ENCODE measurements at places on chromosomes 12 and 14. TPM values are rescaled to one million over a fixed set of nuclear protein-coding genes. Genes with fewer than 3 reads are reported as not detected.

The VASH1 gene
- total RNA-seq: 5.8 TPM

The GPR68 gene
- total RNA-seq: 0.33 TPM

- no peaks in the 10 kb centered on the region for H3K27me3 ChIP-seq
- 0 out of 2 replicates have a peak, but pooled peaks cover 2% of the 10 kb centered on the region for H3K4me1 ChIP-seq
- H3K36me3 ChIP-seq: no peaks in the 10 kb centered on the region
- no peak overlapping the region for H3K4me3 ChIP-seq
- DNase-seq: no peak
These were observed 395.9 kb downstream of the EGLN3 start for GRCh38 chr14:33554988-33555387.

DNA sequence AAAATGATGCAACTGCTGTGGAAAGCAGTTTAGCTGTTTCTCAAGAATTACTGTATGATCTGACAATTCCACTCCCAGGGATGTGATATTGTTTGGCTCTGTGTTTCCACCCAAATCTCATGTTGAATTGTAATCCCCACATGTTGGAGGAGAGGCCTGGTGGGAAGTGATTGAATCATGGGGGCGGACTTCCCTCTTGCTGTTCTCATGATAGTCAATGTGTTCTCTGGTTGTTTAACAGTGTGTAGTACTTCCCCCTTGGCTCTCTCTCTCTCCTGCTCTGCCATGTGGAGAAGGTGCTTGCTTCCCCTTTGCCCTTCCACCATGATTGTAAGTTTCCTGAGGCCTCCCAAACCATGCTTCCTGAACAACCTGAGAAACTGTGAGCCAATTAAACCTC lies 93.4 kb upstream of the CPM start:
- H3K36me3 ChIP-seq: no peaks in the 10 kb centered on the region
- H3K27ac ChIP-seq: no peak overlapping the region
- no peak for DNase-seq
- no peaks in the 10 kb centered on the region for H3K4me1 ChIP-seq
- no peak overlapping the region for H3K4me3 ChIP-seq

- H3K4me1 ChIP-seq: peaks cover 5% of the 10 kb centered on the region
- H3K36me3 ChIP-seq: no peaks in the 10 kb centered on the region
- H3K27ac ChIP-seq: no peak overlapping the region
- no peak overlapping the region for H3K4me3 ChIP-seq
- no peaks in the 10 kb centered on the region for H3K27me3 ChIP-seq
These were observed 153.9 kb downstream of the PRKCH start for GRCh38 chr14:61475316-61475715.

- H3K4me1 ChIP-seq: no peaks in the 10 kb centered on the region
- peaks cover 7% of the 10 kb centered on the region for H3K36me3 ChIP-seq
- no peaks in the 10 kb centered on the region for H3K27me3 ChIP-seq
- no peak for DNase-seq
- H3K4me3 ChIP-seq: no peak overlapping the region
These were observed 6.8 kb downstream of the FAM216A start for GRCh38 chr12:110475426-110475825.
